ELF-1 (cell line): ENCODE measurements at places on chromosomes 16 and 17.

DNA sequence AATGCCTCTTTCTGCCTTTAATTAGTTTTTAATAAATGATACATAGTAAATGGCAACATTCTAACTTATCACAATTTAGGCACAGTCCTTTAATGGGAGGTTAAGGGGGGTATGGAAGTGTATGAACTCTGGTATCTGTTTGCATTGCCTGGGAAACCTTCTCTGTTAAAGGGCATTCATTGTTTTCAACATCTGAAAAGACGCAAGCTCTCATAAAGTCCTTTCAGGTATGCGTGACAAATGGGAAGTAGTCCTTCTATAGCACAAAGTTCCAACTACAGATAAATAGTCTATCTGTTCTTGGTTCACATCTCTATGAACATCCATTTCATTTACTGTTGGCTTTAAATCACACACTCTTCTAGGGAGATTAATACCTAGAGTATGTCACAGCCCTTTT is 298.0 kb upstream of the PMFBP1 start:
- DNase-seq = no peak

DNA sequence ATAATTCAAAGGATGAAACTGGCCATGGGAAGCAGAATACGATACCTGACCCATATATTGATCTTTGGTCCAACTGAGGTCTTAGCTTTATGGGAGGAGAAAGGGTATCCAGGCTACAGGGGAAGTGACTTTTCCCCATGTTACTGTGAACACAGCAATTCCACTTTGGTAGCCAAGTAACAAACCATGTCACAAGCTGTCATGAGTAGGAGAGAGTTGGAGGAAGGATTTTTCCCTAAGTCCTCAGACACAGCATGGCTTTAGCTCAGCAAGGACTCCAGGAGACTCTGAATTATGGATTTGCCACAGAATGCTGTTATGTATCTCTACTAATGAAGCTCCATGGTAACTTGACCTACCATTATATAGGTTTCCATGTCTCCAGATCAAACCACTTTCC is 56.5 kb upstream of the GNAO1 start:
- no peak for DNase-seq

- peak; percentile 7 for DNase-seq
Observed at GRCh38 chr16:64051824-64052223, 1070.0 kb downstream of the CDH11 start.

GRCh38 chr17:80025140-80025539 is 10.5 kb downstream of the TBC1D16 start:
- peak; percentile 92 for DNase-seq

DNA sequence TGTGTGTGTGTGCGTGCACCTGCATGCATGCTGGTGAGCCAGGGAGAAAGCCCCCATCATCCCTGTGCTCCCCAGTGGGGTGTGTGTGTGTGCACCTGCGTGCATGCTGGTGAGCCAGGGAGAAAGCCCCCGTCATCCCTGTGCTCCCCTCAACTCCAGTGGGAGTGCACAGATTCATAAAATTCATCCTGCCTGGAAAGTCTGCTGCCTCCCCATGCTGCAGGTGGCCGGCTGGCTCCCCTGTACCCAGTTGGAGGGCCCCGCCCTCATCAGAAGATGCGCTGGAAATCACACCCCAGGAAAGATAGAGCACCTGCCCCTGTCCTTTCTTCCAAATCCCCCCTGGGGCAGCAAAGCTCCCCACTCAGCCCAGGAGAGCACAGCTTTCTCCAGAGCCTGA is 84.8 kb upstream of the DOC2B start:
- no peak for DNase-seq

DNA sequence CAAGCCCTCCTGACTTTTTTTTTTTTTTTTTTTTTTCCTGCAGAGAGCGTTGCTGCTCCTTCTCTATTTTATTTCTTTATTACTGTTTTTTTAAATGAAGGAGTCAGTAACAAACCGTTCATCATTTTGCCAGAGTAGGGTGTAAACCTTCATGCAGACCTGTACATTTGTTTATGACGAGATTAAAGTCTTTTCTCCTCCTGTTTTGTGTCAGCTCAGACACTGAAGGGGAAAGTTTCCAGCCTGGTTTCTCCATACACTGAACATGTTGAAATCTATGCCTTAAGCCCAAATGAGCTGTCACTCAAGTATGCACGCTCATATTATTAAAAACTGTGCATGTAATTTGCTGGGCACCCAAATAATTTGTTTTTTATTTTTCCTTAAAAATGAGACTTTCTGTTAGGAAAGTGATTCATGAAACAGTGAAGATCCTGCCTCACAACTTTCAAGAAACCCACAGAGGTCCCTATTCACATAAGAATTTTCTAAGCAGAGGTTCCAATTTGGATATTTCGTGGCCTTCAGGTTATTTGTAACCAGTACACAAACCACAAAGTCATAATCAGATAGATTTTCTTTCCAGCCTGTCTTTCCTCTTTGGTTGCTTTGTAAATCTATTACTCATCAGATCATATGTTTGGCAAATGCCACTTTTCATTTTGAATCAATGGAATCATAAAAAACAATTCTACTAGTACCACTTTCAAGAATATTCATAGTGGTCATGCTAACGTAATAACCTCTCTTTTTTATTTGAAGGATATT is 700.3 kb downstream of the MAF start:
- no peak for DNase-seq

- DNase-seq = no peak
Observed at GRCh38 chr16:143456-143855, 5.0 kb upstream of the NPRL3 start.

DNA sequence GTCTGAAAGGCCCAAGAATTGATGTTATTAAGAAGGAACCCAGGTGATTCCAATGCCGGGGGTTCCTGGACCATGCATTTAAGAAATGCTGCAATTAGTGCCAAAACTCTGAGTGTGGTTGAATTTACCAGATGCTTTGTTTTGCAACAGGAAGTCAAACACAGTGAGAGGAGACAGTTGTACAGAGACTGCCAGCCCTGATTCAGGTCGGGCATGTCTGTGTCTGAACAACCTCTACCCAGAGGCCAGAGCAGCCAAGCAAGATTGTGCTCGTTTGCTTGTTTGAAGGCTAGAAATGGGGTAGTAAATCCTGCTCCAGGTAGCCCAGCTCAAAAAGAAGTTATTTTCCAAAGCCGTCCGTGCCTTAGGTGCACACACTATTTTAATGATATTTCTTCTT is 412.4 kb upstream of the ERCC4 start:
- DNase-seq = no peak

- DNase-seq = no peak
Observed at GRCh38 chr16:75341564-75342307, 90.3 kb upstream of the BCAR1 start.

DNA sequence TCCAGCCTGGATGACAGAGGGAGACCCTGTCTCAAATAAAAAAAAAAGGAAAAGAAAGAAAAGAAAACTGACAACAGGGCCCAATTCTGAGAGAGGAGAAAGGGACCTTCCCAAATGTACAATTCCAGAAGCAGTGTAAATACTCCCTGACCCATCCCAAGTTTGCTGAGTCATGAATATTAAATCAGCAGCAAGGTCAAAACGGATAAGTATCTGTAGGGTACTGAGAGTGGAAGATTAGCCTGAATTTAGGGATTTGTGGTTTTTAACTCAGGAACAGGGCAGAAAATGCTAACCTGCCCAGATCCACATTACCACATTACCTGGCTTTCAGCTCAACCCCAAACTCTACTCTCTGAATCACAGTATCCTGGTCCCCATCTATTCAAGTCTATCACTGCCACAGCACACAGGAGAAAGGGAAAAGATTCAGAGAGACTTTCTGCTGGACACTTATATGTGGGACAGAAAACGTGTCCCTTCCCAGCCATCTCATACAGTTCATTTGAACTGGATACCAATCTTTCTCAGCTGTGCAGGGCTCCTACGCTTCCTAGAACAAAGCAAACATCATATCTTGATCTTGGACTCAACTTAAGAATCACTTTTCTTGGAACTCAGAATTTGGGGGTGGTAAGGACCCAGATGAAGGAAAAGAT is 2.9 kb downstream of the FXR2 start:
- no peak for DNase-seq

- no peak for DNase-seq
Observed at GRCh38 chr17:75380750-75381149, 24.7 kb downstream of the GRB2 start.

GRCh38 chr16:79750311-79750710 is 149.8 kb upstream of the MAF start:
- DNase-seq = no peak

DNA sequence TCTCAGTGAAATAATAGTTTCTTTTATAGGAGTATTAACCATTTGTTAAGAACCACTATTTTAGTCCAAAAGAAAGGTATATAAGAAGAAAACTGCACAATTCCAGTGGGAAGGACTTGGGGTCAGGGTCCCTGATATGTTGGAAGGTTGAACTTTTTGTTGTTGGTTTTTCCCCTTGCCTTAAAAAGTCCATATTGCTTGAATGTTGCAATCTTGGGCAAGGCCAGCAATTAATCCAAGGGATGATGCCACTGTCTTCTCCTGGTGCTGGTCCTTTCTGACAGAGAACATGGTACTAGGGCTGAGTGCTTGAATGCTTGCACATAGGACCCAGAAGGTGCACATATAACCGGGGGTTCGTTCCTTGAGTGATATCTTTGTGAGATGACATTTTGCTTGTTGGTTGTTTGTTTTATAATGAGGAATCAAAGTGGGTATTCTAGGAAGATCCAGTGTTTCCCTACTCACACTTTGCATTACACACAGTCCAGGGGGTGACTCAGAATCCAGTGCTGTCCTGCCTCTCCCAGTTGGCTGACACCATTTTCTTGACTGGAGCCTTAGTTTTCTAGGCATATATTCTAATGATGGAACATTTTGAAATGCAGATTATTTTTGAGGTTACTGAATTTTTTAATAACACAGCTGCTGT is 54.9 kb downstream of the SIAH1 start:
- no peak for DNase-seq

GRCh38 chr17:49582789-49583188 is 7.1 kb downstream of the NXPH3 start:
- DNase-seq = no peak

DNA sequence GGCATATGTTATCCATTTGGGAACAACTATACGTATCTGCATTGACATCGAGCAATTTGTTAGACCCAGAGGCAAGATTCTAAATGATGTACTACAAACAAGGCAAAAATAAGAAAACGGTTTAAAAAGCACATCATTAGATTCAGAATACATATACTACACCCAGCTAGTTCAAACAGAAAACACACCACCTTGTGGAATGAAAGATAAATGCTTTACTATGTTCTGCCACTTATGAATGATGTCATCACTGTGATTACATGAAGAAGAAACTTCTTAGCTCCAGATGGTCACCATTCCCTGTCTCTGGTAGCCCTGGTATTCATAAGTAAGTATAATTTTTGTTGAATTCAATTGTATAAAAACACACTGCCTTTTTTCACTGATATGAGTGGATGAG is 7.8 kb downstream of the NACA2 start:
- no peak for DNase-seq

DNA sequence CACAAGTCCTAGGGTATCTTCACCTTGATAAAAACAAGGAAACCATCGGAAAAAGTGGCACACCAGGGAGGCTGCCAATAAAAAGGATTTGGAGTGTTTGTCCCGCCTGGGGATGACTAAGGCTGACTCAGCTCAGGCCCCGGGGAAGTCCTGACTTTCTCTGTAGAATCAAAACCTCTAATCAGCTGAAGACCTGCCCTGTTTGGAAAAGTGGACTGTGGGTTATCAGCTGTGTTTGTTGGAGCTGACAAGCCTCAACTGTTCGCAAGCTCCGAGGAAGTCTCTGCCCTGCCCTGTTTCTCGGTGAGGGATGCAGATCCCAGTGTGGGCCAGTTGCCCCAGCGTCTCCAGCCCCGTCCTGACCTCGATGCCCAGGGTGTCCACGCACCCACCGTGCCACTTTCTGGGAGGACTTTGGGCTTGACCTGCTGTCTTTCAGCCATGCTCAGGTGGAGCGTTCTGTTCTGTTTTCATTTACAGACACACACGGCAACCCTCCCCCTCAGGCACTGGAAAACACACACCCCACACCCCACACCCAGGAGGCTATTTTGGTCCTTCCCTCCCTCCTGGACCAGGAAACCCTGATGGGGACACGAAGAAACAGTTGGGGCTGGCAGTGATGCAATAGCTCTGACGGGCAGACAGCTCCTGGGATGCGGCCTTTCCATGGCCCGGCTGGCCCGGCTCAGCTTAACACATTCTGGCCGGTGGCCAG is 27.6 kb upstream of the PITPNA start:
- DNase-seq = peak; percentile 88

GRCh38 chr16:74168445-74168844 is 128.2 kb upstream of the PSMD7 start:
- DNase-seq = no peak

DNA sequence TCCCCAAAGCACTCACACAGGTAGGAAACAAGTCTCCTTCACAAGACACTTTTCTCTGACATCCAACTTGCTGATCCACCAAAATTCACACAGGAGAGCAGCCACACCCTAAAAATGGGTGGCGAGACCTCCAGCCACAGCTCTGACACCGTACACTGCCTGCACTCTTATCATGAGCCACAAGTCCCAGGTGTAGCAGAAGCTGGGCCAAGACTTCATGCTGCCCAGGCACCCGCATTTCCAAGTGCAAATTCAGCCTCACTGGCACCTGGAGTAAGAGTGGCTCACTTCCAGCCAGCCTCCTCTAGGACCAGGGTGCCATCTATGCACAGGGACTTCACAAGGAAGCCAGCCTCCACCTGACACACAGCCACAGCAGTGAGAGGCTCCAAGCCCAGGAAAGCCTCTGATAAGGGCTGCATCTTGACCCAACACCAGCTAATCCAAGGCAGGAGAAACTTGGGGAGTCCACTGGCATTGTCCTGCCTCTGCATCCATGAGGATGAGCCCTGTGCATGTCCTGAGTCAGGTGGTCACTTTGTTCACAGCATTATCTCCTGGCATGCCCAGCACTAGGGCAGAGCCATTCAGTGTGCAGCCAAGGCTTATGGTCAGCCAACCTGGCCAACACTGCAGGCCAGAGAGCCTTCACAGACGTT is 2.6 kb upstream of the ZNF768 start:
- DNase-seq = no peak

GRCh38 chr17:40510328-40510648 is 8.9 kb upstream of the TNS4 start:
- DNase-seq = no peak

GRCh38 chr16:3963886-3964685 is 83.6 kb upstream of the CREBBP start:
- DNase-seq = no peak

GRCh38 chr17:4476511-4477070 is 22.1 kb upstream of the SPNS2 start:
- no peak for DNase-seq

DNA sequence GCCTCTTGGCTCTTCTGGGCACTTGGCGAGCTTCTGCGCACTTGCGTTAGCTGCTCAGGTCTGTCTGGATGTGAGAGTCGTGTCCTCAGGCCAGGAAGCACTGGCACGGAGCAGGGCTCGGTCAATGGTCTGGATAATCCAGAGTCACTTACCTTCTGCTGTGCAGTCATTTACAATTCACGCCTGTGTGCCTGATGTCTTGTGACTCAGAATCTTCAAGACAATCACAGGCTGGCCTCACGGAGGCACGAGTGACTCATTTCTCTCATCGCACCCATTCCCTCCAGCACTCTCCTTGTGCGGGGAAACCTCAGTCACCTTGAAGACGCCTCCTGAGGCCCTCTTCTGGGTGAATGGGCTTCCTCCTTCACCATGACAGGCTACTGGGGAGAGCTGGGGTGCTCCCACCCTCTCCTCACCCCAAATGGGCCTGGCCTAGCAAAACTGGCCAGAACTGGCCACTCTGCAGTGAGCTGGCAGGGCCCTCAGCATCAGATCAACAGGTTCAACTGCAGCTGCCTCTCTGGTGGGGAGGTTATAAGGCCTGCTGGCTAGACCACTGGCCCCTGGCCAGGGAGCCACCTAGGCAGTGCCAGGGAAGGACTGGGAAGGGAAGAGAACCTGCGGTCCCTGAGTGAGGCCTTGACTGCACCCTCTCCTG is 1.9 kb upstream of the CAPN15 start:
- DNase-seq = peak; percentile 51
